Activated CD8-positive, alpha-beta memory T cell treated with anti-CD3 and anti-CD28 coated beads for 4 hours (primary cell): ENCODE measurements at places on chromosomes 7 and 10.
A peak's percentile ranks its signal among the peaks of the same experiment; 100 is the strongest.

DNA sequence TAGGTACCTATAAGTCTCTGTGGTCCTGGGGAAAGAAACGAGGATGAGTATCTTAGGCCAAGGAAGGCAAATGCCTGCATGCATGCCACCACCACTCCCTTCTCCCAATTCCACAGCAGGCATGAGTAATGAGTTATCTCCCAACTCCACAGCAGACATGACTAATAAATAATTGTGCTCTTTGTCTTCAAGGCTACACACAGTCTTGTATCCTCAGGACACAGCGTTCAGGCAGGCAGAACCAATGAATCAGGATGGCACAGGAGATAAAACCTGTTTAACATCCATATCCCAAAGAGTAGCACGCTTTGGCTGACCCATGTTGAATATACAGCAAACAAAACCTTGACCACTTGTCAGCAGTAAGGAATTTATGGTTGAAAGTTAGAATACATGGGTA lies 229.7 kb upstream of the NFE2L3 start:
- DNase-seq = no peak

- no peak for DNase-seq
Measured at GRCh38 chr7:28956608-28957063, 1.5 kb downstream of the TRIL start.

- DNase-seq = no peak
Measured at GRCh38 chr10:18071591-18071990, 68.6 kb upstream of the CACNB2 start.

GRCh38 chr10:68301790-68302502 lies 29.9 kb upstream of the HNRNPH3 start:
- no peak for DNase-seq

DNA sequence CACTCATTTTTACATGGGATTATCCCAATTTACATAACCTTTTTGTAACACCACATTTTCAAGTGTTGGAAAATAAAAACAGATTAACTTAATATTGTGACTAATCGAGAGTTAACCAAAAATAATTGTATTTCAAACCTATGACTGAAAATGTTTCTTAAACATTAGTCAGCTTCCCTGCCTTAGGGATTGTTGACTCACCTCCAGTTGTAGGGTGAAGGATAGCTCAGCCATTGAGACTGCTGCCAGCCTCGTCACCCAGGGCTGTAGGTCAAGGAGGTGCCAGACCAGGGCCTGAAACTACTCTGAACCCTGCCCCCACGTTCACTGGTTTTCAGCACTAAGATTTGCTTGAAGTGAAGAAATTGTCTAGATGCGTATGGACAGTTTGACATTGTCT lies 351.2 kb downstream of the GFRA1 start:
- no peak for DNase-seq

GRCh38 chr10:62244785-62245467 lies 23.7 kb downstream of the RTKN2 start:
- DNase-seq = peak; percentile 33

GRCh38 chr10:20200758-20201157 lies 384.5 kb downstream of the PLXDC2 start:
- DNase-seq = no peak

DNA sequence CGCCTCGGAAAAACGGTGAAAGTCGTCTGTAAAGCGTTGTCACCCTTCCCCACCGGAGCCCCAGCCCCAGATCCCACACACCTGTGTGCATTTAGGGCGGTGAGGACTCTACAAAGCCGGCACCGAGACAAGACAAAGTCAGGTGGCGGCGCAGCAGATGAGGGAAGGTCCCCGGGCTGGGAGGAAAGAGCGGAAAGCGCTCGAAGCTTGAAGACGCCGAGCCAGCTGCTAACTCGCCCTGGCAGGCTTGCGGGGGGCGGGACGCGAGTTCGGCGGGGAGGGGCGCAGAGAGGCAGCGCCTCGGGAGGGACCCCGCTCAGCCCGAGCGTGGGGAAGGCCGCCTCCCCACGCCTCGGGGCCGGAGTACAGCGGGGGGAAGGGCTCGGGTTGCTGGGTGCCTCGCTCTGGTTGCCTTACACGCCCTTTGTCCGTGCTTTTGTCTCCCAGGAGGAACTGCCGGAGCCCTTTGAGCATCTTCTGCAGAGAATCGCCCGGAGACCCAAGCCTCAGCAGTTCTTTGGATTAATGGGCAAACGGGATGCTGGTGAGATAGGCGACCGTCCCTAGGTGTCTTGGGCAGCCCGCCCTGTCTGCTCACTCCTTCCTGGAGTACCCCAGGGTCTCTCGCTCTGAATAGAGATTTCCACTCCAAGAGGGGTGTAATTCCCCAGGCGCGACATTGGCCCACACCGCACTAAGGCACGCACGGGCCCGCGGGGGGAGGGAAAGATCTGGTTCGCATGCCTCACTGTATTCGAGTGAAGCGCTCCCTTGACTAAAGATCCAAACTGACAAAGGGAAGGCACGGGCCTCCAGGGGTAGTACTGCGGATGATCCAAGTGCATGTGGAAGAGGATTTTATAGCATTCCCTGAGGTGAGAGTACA lies 1.6 kb downstream of the TAC1 start:
- DNase-seq = no peak

GRCh38 chr10:16699435-16700057 lies 117.7 kb downstream of the RSU1 start:
- DNase-seq = no peak

- no peak for DNase-seq
Measured at GRCh38 chr10:30818010-30818660, 188.6 kb upstream of the LYZL2 start.

DNA sequence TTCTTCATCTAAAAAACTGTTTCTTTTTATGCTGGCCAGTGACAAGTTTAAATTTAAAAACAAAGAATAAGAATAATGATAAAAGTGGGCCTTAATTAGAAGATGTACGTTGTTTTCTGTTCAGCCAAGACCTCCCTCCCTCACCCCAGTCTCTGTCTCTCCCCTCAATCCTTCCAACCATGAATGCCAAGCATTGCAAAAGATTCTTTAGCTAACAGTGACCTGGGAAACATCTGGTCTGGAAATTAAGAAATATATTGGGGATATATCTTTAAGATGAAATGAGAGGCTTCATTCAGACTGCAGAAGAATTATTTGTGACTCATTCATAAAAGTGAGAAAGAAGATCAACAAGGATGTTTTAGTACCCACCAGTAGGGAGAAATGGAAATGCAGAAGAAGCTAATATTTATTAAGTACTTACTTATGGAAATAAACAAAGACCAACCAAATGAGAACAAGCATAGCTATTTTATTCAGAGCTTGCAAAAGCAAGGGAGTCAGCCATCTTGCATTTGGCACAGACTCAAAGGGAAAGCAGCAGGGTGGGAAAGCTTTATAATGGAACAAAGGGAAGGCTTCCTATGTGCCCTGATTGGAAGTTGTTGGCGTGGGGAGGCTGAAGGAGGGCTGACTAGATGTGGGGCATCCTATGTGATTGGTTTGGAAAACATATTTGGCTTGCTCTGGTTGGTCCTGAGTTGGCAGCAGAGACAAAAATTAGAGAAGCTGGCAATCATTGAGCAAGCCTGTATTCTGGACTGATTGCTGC lies 595.4 kb upstream of the GHITM start:
- DNase-seq = no peak

- no peak for DNase-seq
Measured at GRCh38 chr7:141558544-141559183, 7.5 kb downstream of the AGK start.

DNA sequence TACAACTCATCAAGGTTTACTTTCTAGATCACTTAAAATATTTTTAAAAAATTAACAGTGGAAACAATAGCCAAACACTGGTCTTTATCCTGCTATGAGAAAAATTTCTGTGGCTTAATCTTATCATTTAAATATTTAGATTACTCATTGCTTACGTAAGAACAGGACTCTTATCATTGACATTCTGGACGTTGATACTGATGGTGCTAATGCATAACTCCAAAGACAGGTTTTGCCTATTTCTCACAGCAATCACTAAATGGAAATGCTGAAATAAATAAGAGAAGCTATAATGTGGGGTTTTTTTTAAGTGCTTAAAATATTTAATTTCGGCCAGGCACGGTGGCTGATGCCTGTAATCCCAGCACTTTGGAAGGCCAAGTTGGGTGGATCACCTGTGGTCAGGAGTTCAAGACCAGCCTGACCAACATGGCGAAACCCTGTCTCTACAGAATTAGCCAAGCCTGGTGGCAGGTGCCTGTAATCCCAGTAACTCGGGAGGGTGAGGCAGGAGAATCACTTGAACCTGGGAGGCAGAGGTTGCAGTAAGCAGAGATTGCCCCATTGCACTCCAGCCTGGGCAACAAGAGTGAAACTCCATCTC lies 195.0 kb downstream of the HGF start:
- DNase-seq = no peak

DNA sequence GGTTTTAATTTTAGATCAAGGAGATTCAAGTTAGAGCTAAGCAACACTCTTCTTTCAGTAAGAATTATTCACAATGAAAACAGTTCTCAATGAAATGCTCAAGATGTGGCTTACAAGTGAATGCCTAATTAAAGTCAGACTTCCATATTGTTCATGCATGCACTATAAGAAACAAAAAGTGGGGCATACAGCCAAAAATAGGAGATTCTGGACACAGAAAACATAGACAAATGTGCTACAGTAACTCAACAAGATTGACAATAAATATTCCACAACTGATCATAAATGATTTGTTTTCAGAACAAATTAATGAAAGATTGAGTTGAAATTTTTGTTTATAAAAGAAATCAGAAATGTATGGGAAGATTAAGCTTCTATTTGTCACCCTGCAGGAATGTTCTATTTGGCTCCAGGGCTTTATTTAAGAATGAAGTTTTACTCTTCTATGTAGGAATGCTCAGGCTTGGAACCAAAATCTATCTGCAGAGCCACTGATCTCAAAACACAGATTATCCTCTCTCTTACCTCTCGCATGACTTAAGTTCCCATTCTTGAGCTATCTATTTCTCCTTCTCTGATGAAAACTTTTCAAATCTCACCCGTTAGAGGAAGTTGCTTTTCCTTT lies 89.0 kb upstream of the PIP4K2A start:
- DNase-seq = no peak

- DNase-seq = no peak
Measured at GRCh38 chr7:65927489-65928448, 54.2 kb downstream of the GUSB start.

DNA sequence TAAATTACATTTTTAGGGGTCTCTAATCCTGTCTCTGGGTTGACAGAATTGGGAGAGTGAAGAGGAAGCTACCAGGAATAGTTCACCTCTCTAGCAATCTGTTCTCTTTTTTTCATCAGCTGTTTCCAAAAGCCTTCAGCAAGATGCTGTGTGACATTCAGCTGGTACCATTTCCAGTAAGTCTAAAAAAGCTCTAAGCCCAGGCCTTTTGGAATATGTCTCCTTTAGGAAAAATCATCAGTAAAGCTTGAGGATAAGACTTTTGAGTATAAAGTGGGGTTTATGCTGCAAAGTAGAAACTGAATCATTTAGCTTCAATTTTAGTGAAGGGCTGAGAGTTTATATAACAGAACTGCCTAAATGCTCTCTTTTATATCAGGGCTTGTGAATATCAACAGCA lies 81.5 kb downstream of the CCNY start:
- DNase-seq = no peak

DNA sequence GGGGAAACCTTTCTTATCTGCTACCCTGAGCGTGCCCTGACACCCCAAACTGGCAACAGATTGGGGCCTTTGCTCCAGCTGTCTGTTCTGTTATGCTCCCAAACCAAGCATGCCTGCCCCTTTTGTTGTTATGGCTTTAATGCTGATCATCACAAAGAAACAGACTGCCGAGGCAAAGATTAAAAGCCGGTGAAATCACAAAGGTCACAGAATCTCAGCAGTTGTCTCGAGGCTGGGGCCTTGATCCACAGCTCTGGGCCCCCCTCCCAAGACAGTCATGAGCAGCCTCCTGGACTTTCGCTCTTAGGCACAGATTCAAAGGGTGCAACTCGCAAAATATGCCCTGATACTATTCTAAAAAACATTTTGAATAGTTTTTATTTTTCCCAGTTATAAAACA lies 65.6 kb downstream of the STRA8 start:
- no peak for DNase-seq

DNA sequence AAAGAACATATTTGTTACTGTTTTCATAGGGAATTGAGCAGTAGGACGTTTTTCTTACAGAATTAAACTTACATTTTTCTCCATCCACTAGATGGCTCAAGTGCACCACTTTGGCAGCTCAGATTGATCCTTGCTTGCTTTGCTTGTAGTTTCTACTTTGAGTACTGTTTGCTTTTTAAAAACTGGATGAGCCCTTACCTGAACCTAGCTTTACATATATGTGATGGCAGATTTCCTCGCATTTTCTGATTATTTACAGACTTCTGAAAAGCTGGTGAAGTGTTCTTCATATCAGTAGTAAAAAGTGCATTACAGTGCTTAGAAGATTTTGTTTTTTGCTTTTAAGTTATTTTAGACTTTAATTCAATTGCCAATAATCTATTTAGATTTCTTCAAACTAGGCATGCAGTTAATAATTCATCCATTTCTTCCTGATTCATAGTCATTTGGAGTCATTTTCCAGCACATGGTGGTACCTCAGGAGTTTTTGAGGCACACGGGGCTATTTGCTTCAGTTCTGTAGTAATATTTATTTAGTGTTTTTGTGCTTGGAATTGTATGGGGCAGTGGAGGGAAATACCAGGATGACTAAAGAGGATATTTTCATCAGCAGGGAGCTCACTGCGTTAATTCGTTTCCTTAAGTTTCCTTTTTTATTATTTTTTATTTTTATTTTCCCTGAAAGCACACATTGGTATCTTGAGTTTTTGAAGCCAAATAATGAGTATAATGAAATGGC lies 57.3 kb downstream of the MAPK8 start:
- no peak for DNase-seq

- DNase-seq = no peak
Measured at GRCh38 chr7:111866787-111867186, 304.5 kb upstream of the IMMP2L start.

DNA sequence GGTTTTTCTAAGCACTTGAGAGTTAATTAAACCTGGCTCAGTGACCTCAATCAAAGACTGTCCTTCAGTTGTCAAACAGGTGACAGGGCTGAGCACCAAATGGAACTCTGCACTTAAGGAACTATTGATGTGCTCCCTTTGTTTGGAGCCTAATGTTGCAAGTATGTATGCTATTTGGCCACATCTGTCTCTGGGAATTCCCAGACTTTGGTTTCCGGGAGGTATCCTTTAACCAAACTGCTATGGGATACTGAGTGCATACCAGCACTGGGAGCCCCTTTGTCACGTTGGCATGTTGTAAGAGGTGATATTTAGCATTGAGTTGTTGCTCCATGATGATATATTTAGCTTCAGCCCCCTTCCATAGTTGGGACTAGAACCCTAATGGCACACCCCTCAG lies 25.2 kb downstream of the ASZ1 start:
- no peak for DNase-seq

- no peak for DNase-seq
Measured at GRCh38 chr7:36814311-36814710, 90.0 kb upstream of the AOAH start.

DNA sequence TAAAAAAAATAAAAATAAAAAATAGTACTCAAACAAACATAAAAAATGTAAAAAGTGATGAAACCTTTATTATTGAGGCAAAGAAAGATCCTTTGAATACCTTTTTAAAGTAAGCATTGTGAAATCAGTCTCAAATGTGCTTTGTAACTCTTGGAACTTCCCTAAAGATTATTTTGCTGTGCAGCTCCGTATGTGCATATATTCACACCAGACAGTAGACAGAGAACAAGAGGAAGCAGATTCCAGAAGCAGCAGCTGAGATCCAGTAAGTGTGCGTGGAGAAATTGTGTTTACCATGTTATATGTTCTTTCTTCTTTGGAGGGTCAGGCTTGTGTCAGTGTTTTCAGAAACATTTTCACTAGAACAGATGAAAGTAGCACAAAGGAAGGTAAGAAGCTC lies 324.9 kb downstream of the AGMO start:
- DNase-seq = no peak

- DNase-seq = peak; percentile 38
Measured at GRCh38 chr7:128031901-128032604, 816 bp upstream of the LRRC4 start.
